ENCODE measurements at places on chromosomes 11 and 22.
A peak's percentile ranks its signal among the peaks of the same experiment; 100 is the strongest.

- DNase-seq, result no peak
These were observed 87.2 kb downstream of the CWF19L2 start for GRCh38 chr11:107370390-107370789.

- no peak for DNase-seq
These were observed 9.4 kb upstream of the FANCF start for GRCh38 chr11:22634897-22635629.

- DNase-seq, result no peak
These were observed 129.5 kb downstream of the MED15 start for GRCh38 chr22:20636945-20637344.

- DNase-seq, result peak; percentile 3
These were observed 122.2 kb upstream of the RCN1 start for GRCh38 chr11:31968461-31969358.

- DNase-seq, result no peak
These were observed 20.6 kb upstream of the DDI1 start for GRCh38 chr11:104015649-104016415.

DNA sequence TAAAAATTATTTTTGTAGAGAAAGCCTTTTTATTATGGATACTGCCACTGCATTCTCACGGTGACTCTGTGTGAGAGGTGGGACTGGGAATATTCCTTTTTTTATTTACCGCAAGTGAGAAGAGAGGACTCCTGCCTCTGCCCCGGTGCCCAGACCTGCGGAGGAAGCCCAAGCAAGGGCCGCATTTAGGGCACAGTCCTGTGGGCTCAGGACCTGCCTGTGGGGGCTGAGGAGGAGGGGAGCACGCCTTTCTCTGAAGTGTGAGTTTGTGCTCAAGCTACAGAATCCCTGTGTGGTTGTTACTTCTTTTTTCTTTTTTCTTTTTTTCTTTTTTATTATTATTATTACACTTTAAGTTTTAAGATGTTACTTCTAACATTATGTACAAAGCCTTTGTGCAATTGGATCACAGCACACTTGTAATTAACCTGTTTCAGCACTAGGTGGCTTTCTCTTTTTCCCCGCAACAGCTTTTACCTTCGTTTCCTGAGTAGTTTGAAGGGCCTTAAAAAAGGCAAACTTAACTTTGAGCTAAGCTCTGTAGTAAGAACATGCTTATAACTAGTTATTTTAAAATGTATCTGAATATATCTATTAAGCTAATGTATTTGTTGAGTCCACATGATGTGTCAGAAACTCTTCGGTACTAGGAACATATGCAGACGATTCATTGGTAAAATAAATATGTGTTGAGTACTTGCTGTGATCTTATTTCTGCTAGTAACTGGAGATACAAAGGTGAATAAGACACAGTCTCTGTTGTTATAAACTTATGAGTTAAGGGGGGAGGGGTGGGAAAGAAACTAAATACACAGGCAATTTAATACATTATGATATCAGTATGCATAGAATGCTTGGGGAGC, 18.3 kb downstream of the AMOTL1 start:
- no peak for DNase-seq

GRCh38 chr11:61267437-61267841, 26.5 kb downstream of the PGA5 start:
- DNase-seq, result no peak

DNA sequence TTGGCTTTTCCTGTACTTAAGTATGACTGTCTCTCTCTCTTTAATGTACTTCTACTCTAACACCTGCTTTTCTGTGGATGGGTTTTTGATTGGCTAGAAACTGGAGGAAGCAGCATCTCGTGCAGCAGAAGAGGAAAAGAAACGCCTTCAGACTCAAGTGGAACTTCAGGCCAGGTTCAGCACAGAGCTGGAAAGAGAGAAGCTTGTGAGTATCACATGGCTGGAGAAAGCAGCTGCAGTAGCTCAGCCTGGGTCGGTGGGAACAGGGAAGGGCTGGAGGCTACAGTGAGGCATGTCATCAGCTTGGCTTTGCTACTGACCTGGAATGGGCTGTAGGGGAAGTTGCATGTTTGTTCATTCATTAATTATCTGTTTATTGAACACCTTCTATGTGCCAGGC, 74.2 kb downstream of the SWAP70 start:
- DNase-seq, result no peak

DNA sequence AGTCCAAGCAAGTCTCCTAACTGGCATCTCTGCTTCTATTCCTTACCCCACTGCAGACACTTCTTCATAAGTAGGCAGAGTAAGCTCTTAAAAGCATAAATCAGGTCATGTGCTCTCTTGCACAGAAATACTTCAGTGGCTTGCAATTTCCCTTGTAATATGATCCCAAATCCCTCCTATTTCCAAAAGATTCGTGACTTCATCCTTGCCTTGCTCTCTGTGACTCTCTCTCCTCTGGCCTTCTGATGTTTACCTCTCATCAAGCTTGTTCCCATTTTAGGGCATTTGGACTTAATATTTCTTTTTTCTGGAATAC, 37.4 kb upstream of the NCR3LG1 start:
- DNase-seq, result no peak

GRCh38 chr11:35735411-35735810, 72.8 kb downstream of the TRIM44 start:
- no peak for DNase-seq

- no peak for DNase-seq
These were observed 904 bp upstream of the ANGPTL5 start for GRCh38 chr11:101917226-101917625.

DNA sequence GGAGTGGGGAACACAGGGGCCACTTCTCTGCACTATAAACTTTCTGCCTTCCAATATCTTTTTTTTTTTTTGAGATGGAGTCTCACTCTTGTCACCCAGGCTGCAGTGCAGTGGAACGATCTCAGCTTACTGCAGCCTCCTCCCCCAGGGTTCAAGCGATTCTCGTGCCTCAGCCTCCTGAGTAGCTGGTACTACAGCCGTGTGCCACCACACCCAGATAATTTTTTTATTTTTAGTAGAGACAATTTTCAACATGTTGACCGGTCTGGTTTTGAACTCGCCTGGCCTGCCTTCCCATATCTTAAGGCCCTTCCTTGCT, 1.7 kb downstream of the SLC3A2 start:
- DNase-seq, result no peak

- DNase-seq, result no peak
These were observed 117.6 kb upstream of the FGF3 start for GRCh38 chr11:69936771-69937170.

DNA sequence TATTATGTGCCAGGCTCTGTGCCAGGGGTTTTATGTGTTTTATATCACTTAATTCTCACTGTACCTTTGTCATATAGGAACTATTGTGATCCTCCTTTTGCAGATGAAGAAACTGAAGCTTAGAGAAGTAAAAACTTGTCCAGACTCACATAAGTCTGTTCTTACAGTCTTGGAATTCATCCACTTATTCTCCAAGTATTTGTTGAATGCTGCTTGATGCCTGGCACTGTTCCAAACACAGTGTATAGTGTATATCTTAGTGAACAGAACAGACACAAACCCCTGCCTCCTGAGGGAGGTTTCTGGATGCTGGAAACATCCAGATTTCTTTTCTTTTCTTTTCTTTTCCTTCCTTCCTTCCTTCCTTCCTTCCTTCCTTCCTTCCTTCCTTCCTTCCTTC, 29.0 kb upstream of the FGF3 start:
- no peak for DNase-seq

DNA sequence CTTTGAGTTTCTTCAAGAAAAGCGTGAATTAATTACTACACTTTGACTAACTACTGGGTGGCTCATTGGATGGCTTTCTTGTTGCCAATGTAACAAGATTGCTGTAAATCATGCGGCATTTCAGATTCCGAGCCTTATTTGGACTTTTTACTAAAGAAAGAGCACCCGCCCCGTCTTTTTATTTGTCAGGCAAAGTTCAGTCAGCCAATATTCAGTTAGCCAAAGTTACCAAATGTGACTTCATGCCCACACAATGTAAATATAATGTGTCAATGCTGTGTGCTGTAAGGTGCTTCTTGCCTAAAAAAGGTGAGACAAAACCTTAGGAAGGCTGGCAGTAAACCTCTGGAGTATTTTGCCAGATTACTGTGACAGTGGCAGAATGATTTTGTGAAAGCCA, 14.8 kb downstream of the FLI1 start:
- no peak for DNase-seq

DNA sequence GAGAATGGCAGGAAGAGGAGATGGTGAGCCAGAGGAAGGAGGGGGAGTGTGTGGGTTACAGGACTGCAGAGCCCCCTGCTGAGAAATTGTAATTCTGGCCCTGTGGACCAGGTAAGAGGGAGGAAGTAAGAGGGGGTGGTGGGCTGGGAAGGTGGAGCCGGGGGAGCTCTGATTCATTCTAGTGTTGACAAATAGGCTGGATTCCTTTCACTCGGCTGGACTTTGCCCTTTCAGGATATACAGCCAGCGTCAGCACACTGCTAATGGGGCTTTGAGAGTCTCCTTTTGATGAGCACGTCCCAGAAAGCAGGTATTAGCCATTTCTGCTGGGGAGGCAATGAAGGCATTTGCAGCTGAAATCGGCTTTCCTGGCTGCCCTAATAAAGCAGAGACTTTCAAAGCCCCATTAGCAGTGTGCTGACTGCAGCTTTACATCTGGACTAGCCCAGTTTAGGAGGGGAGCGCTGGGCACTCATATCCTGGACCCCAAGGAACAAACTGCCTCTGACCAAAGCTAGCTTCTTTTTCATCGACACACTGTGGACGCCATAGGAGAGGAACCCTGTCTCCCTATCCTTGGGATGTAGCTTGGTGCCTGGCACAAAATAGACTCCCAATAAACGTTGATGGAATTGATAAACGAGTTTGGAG, 44.8 kb upstream of the CADM1 start:
- DNase-seq, result no peak

GRCh38 chr22:29707010-29707409, 12.8 kb upstream of the CABP7 start:
- no peak for DNase-seq

GRCh38 chr11:11076276-11076675, 218.4 kb upstream of the ZBED5 start:
- no peak for DNase-seq

GRCh38 chr11:112173152-112173551, 2.2 kb upstream of the BCO2 start:
- no peak for DNase-seq

DNA sequence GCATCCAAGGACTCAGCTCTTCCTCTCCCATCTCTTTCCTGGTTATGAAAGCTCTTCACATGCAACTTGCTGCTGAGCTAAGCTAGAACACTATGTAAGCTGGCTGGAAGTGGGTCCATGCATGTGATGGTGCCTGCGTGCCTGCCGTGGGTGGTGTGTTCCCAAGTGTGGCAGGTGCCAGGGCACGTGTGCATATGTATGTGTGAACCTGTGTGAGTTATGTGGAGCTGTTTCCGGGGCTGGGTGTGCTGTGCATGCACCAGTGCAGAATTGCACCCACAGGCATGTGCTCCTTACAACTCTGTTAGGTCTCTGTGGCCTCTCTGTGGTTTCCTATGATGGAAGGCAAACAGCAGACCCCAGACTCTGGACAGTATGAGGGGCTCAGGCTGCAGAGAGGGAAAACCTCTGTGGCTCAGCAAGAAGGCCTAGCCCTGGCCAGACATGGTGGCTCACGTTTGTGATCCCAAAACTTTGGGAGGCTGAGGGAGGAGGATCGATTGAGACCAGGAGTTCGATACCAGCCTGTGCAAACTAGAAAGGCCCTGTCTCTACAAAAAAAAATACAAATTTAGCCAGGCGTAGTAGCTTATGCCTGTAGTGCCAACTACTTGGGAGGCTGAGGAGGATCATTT, 4.1 kb upstream of the P2RY6 start:
- DNase-seq, result no peak

DNA sequence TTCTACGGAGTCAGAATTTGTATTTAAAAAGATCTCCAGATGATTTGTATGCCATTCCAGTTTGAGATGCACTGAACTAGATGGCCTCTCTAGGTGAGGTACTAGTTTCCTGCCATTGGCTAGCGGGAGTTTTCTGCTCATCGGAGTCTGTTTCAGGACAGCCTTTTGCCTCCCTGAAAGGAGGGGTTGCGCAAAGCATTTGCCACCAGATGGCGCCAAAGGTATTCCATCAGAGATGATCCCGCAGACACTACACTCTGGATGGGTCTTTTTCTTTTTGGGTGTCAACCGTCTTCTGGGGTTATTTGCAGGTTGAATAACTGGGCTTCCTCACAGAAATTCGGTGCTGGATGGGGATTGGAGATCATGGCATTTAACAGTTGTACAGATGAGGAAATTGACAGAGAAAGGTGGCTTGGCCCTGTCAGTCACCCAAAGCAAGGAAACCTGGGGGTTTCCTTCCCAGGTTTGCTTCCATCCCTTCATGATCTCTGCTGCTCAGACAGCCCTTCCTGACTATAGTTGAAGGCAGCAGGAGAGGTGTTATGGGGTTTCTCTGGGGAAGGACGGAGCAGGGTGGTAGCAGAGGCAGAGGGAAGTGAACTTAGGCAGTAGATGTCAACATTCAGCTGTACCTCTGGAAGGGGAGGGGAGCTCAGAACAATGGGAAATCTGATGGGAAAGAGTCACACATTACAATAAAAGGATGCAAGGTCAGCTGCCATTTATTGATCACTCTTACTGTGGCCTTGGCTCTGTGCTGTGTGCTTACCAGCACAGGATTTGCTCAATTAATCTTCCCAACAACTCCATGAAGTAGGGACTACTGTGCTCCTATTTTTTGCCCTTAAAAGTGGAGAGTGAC, 81.6 kb downstream of the CCDC81 start:
- DNase-seq, result no peak

DNA sequence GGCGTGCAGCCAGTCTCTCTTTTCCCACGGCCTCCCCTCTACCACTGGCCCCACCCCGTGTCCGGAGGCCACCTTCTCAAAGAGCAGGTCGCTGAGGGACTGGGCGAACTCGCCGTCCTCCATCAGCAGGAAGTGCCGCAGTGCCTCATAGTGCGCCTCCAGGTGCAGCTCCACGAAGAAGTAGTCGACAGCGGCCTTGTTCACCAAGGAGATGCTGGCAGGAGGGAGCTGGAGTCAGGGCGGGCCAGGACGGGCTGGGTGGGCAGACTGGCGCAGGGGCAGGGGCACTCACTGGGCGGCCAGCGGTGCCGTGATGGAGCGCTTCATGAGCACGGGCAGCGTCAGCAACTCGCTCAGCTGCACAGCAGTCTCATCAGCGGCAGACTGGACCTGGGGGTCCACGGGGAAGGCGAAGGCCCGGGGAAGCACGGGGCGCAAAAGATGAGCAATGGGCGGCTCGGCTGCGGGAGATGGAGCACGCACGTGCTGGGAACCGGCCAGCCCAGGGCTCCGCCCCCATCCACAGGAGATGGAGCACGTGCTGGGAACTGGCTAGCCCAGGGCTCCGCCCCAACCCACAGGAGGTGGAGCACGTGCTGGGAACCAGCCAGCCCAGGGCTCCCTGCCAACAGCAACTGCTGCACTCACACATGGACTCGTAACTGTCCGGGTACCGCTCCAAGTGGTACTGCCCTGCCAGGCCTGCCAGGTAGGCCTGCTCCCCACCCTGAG, 18.4 kb downstream of the SELENOO start:
- DNase-seq, result no peak

GRCh38 chr11:93481279-93481678, 61.9 kb downstream of the SMCO4 start:
- no peak for DNase-seq

- DNase-seq, result no peak
These were observed 47.0 kb downstream of the ZNF280B start for GRCh38 chr22:22461583-22461982.

GRCh38 chr11:97979741-97980140, 1041.0 kb upstream of the CNTN5 start:
- no peak for DNase-seq
